ENCODE measurements at places on chromosomes 2 and 18.

- no peak for DNase-seq
These were observed 1200.8 kb upstream of the GYPC start for GRCh38 chr2:125455110-125455509.

DNA sequence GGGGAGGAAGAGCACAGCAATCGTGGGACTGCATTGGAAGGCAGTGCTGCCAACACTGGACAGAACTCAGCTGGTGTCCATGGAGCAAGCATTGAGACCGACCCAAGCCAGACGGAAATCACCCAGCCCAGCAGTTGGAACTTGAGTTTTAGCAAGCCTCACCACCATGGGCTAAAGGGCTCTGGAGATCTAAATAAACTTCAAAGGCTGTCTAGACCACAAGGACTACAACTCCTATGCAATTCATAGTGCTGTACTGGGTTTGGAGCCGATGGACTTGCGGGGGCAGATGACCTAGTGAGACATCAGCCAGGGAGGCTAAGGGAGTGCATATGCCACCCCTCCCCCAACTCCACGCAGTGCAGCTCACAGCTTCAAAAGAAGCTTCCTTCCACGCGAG, 243.6 kb upstream of the SLC39A10 start:
- DNase-seq: no peak

- no peak for DNase-seq
These were observed 195.1 kb downstream of the C1D start for GRCh38 chr2:67867735-67868134.

GRCh38 chr2:177675350-177675821, 282.8 kb downstream of the AGPS start:
- no peak for DNase-seq

DNA sequence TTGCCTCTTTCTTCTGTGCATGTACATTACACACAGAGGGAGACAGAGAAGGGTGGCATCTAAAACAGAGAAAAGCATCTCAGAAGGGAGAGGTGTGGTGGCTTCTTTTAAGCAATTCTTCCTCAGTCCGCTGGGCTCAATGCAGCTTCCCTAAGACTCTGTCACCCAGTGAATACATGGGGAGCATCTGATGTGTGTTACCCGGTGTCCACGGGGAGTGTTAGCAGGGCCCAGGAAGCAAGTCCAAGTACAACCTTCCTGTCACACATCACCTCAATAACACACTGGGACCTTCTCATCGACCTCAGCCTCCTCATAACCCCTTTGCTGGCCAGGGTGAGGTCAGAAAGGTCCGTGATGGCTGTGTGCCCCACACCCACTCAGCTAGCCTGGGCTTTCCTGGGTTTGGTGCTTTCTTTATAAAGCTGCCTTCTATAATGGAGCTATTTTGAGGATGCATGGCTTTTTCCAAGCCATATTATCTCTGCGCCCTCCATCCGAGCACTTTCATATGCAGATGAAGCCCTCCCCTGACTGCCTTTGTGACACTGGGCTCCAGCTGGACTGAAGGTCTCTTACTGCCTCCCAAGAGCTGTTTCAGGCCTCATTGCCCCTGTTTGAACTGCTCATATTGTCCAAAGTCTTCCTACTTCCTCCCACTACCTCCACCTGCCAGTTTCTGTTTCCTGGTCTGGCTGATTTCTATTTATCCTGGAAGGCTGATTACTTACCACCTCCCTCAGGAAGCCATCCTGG, 21.4 kb downstream of the TNFRSF11A start:
- no peak for DNase-seq

DNA sequence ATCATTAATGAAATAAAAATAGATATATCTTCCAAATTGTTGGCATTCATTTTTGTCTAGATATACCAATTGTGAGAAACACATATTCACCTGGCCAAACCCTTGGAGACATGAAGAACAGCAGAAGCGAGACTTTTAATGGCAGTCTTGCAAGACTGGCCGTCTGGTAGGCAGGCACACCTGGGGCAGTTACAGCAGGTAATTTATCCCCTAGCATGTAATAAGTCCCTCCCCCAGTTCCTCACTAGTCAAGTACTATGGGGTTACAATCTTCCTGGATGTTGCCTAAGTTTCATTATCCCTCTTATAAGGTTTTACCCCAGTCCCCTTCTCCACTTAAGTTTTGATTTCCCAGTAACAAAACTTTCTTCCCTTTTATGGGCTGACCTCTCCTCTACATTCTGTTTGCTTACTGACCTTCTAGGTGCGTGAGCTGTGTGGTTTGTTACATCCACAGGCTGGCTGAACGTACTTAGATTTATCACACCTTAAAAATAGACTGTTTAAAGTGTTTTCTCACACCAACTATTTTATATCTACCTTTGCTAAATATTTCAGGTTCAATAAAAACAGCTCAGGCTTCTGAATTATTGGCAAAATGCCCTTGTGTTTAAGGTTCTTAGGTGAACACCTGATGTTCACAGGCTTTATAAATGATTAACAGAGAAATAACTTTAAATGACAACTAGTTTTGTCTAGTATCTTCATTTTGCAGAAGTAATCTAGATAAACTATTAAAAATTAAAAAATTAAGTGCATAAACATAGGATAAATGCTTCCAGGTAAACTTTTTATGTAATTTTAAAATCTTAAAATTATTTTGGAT, 365.0 kb upstream of the TFPI start:
- DNase-seq: no peak

DNA sequence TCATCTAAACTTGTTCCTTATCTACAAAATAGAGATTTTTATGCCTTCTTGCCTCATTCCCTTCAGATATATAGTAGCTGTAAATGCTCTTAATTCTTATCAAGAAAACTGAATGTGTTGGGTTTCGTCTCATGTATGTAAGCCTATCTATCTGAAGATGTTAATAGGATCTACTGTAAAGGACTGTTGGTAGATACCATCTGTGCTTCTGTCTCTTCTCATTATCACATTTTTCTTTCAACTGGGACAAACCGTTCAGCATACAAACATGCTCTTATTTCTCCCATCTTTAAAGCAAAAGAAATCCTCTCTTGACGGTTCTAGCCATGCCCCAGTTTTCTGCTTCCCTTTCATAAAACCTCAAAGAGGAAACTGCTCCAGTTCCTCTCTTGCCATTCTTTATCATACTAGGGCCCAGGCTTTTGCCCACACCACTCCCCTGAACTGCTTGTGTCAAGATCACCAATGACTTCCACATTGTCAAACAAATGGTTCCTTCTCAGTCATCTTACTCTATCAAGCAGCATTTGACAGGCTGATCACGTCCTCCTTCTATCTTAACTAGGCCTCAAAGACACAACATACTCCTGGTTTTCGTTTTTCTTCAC, 88.7 kb downstream of the ARHGEF33 start:
- DNase-seq: no peak

GRCh38 chr2:10572701-10573100, 117.1 kb downstream of the NOL10 start:
- no peak for DNase-seq

DNA sequence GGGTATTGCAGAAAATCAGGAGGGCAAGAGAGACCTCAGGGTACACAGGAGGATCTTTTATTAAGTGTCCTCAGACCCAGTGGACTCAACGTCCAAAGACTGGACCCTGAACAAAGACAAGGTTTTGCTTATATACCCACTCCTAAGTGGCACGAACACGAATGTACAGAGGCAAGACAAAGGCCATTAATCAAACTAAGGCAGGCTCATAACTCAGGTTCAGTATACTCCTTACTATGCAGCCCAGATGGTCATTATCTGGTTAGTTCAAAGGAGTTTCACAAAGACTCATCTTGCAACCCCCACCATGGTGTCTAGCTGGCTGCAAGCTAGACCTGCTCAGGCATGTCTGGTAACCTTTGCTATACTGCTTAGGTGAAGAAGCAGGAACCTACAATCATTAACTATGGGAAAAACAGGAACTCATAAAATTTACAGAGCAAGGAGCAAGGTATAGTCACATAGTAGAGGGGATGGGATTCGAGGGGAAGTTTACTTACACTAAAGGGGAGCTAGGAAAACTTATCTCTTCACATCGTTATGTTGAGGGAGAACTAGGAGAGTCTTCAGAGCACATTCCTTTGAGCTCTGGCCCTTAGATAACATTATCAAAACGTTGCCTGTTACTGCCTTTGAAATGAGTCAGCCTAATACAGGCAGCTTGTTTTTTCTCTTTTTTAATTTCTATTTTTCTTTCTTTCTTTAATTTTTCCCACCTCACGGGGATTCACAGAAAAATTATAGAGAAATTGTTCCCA, 33.9 kb downstream of the SLC4A3 start:
- no peak for DNase-seq

- no peak for DNase-seq
These were observed 110.0 kb downstream of the NEB start for GRCh38 chr2:151624271-151624670.
